ENCODE measurements at places on chromosomes 11 and 22.

GRCh38 chr11:122158171-122158570 is 42.2 kb upstream of the BLID start:
- no peak for DNase-seq

DNA sequence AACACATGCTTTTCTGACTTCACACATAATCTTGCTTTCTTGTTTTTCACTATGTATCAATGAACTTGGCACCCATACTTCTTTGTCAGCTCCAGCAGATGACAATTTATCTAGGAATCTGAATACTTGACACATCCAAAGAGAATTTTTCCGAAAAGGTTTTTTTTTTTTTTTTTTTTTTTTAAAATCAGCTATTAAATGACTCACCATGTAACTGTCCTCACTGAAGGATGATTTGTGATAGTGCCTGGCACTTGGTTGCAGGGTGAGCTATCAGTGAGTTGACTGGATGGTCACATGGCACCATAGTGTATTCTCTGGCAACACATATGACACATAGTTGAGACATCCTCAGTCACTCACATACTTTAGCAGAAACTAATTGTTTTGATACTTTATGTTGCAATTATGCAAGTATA is 133.4 kb upstream of the E2F8 start:
- no peak for DNase-seq

DNA sequence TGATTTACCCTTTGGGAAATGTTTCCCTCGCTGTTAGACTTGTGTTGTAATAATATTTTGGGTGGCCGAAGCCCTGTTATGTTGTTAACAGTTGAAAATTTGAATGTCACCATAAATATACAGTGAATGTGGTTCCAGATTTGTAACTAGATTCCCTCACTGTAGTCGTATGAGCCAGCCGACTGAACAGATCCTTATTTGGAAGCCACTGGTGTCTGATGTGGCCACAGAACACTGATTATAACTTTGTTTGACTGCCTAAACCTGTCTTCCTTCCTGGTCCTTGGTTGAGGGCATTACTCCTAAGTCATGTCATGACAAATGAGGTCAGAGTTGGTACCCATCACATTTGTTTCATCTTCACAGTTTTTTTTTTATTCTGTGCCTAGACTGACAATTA is 45.4 kb downstream of the YAP1 start:
- no peak for DNase-seq

GRCh38 chr22:43131773-43132501 is 11.3 kb downstream of the MCAT start:
- DNase-seq = no peak

DNA sequence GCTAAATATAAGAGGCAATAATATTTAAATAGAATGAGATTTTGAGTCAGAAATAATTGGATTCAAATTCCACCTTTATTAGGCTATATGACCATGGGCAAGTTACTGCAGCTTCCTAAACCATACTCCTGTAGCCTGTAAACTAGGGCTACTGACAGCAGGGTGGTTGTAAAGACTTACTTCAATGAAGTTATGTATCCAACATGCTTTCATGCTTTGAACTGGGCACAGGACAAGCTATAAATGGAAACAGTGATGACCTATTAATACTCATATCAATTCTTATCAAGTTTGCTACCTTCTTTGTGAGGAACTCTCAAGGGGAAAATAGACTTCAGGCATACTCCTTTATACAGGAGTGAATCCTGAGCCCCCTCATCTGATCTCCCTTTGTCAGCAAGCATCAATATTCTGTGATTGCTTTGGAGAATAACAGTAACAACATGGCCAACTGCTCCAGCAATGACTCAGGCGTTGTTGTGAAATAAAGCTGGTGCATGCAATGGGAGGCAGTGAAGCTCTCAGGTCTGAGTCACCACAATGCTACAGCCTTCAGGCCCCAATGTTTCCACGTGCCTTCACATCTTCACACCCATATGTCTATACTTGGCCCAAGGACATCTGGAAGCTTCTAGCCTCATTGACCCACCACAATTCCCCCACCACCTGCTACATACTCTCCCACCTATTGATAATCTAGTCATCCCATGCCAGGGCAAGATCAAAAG is 102.5 kb downstream of the KCNA4 start:
- no peak for DNase-seq

- DNase-seq = no peak
These were observed 17.3 kb downstream of the TRAF6 start for GRCh38 chr11:36492724-36493304.

- DNase-seq = peak; percentile 33
These were observed 197.8 kb upstream of the SORL1-AS1 start for GRCh38 chr11:121650351-121651256.

All from activated CD4-positive, alpha-beta T cell treated with anti-CD3 and anti-CD28 coated beads, Interleukin-2, amount 50 U/mL, for 48 hours (primary cell).